ENCODE measurements at places on chromosomes 5 and 9.

DNA sequence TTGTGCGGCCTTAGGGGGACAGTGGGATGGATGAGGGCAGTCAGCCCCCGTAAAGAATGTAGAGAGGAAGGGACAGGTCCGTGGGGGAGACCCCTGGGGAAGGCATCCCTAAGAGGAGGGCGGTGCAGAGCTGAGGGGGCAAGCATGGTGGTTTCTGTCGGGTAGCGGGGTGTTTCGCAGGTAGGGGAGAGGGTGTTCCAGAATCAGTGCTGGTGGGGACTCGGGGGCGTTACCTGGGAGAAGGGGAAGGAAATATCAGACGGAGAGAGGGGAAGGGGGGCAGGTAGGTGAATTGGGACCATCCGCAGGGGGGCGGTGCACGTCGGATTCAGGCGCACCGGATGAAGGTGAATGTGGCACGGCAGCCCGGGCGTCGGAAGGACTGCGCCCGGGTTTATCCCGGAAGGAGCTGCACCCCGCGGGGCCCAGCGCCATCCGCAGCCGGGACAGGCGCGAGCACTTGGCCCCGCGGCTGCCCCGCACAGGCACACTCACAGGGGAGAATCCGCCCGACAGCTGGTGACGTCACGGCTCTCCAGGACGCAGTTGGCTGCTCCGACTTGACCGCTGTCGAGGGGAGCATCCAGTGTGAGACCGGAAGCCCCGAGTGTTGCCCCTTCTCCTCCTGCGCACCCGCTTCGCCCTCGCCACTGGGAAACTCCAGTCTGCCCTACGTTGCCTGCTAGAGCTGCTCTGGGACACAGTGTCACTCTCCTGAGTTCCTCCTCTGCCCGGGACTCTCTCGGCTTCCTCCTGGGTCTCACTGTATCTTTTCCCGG, 1.3 kb downstream of the CD72 start:
- DNase-seq = peak; percentile 58

DNA sequence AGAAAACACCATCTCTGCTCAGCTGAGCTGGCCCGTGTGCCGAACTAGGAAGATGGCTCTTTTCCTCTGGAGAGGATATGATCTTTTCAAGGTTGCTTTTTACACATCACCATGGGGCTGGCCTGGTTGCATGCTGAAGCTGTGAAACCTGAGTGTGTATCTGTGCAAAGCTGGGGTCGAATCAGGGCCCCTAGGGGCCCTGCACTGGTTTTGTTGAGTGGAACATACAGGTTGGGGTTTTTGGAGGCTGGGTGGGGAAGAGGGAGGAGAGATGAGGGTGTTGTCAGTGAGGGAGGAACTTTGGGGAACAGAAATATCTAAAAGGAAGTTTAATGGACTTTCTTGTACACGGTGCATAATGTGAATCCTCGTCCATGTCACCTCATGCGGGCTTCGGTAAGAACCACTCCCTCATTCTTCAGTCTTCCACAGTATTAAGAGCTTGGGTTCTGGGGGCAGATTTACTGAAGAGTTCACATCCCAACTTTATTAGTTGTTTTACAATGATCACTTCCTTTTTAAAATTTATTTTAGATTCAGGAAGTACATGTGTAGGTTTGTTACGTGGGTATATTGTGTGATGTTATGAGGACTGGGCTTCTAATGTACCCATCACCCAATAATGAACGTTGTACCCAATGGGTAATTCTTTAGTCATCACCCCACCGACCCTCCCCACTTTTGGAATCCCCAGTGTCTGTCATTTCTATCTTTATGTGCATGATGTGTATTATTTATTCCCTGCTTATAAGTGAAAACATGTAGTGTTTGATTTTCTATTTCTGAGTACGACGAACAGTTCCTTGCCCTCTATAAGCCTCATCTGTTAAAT, 238.2 kb downstream of the NR3C1 start:
- no peak for DNase-seq

- DNase-seq = no peak
These were observed 16.3 kb downstream of the PAM start for GRCh38 chr5:102771435-102771834.

- no peak for DNase-seq
These were observed 6.3 kb downstream of the MEF2C start for GRCh38 chr5:88876714-88877113.

Data from central memory CD4-positive, alpha-beta T cell (primary cell).